Stimulated activated CD8-positive, alpha-beta memory T cell treated with anti-CD3 and anti-CD28 coated beads, Interleukin-7, amount 100 ng/mL, for 24 hours (primary cell): ENCODE measurements at places on chromosomes 7 and 10.

DNA sequence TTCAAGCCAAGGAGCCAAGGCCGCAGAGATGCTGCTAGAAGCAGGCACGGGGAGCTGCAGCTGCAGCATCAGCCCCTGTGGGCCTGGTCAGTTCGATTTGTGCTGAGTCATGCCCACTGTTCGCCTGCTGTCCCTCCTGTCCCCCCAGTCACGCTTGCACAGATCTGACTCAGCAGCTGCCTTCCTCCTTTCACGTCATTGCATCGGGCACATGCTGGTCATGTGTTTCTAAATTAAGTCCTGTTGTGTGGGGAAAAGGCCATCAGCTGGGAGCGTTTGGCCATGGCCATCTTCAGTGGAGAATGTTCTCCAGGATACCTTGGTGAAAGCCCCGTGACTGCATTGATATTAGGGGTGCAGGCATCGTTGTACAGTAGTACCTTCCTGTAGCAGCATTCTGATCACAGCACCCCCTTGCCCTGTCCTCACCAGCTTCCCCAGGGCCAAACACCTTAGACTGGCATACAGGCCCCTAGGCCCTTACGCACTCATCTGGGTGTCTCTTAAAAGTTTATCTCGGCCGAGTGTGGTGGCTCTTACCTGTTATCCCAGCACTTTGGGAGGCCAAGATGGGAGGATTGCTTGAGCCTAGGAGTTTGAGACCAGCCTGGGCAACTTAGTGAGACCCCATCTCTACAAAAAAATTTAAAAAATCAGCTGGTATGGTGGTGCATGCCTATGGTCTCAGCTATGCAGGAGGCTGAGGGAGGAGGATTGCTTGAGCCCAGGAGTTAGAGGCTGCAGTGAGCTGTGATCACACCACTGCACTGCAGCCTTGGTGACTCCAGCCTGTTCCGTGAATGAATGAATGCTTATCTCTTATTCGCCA is 23.2 kb downstream of the POR start:
- no peak for DNase-seq

DNA sequence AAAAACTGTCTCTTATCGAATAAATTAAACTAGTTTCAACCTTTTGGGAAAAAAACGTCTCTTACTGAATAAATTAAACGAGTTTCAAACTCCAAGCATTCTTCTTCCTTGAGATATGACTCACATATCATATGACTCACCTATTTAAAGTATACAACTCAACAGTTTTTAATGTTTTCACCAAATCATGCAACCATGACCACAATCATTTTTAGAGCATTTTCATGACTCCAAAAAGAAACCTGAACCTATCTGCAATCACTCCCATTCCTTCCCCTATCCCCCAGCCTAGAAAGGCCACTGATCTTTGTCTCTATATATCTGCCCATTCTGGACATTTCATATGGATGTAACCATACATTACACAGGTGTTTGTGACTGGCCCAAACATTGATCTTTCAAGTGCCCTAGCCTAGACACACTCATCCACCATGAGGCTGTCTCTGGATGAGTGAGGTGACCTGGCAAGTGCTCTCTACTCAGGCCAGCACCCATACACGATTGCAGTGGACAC is 115.3 kb downstream of the PIP4K2A start:
- no peak for DNase-seq

DNA sequence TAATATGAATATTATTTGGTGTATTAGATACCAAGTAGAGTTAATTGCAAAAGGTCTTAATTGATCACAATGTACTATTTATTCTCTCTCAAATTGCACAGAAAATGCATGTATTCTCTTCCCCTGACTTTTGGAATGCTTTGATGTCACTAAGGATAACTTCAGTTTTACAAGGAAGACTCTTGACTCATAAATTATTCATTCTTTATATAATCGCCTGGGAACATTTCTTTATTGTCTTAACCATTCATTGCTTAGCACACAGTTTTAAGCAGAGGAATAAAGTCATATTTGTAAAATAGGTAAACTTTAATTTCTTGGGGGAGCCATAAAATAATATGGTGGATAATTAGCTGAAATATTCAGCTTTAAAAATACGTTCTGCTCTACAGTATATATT is 306.0 kb upstream of the TMEM229A start:
- DNase-seq, result no peak

GRCh38 chr7:17062151-17063044 is 180.6 kb upstream of the AGR3 start:
- no peak for DNase-seq

- no peak for DNase-seq
Measured at GRCh38 chr7:66928388-66928787, 7.4 kb downstream of the TMEM248 start.
